ENCODE measurements at places on chromosomes 2 and 18. TPM values are rescaled to one million over a fixed set of nuclear protein-coding genes. Genes with fewer than 3 reads are reported as not detected.

DNA sequence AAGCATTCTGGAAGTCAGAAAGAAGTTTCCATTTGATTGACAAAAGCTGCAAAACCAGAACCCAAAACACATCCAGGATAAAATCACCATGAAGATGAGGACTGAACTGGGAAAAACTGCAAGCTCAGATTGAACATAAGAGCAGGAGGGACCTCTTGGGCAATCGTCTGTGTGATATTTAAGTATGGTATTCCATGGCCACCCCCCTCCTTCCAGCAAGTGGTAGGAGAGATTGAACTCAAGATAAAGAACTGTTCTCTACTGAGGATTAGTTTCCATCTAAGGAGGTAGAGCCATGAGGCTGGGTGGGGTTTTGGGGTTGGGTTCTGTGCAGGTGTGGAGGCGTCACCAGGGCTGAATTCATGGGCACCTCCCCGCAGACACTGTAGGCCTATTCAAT, 251.1 kb downstream of the NCKAP5 start:
- H3K27me3 ChIP-seq = no peaks in the 10 kb centered on the region
- H3K27ac ChIP-seq = no peak overlapping the region
- DNase-seq = no peak

- H3K27me3 ChIP-seq = no peaks in the 10 kb centered on the region
- no peaks in the 10 kb centered on the region for H3K36me3 ChIP-seq
- H3K4me3 ChIP-seq = peak overlapping the region; percentile 19
- no peak for DNase-seq
These were observed 50.2 kb downstream of the TEX44 start for GRCh38 chr2:231642631-231643494.

- H3K27me3 ChIP-seq = no peaks in the 10 kb centered on the region
- H3K4me1 ChIP-seq = no peaks in the 10 kb centered on the region
- DNase-seq = no peak
- no peak overlapping the region for H3K4me3 ChIP-seq
These were observed 93.8 kb upstream of the FSIP2 start for GRCh38 chr2:185644828-185645227.

GRCh38 chr2:177038787-177039484, 173.7 kb upstream of the HNRNPA3 start:
- no peaks in the 10 kb centered on the region for H3K27me3 ChIP-seq
- no peaks in the 10 kb centered on the region for H3K36me3 ChIP-seq
- no peaks in the 10 kb centered on the region for H3K4me1 ChIP-seq
- DNase-seq = no peak
- H3K27ac ChIP-seq = no peak overlapping the region
- H3K4me3 ChIP-seq = no peak overlapping the region

GRCh38 chr2:45029215-45029614, 20.0 kb upstream of the SIX2 start:
- H3K27me3 ChIP-seq = no peaks in the 10 kb centered on the region
- no peak for DNase-seq
- H3K4me1 ChIP-seq = no peaks in the 10 kb centered on the region
- H3K4me3 ChIP-seq = no peak overlapping the region
- H3K27ac ChIP-seq = no peak overlapping the region

The PRKAG3 gene
- total RNA-seq = not detected

The GALNT3 gene
- 2.7 TPM for total RNA-seq

- no peak for DNase-seq
- H3K27me3 ChIP-seq = no peaks in the 10 kb centered on the region
- H3K27ac ChIP-seq = no peak overlapping the region
- no peak overlapping the region for H3K4me3 ChIP-seq
- no peaks in the 10 kb centered on the region for H3K4me1 ChIP-seq
These were observed 49.6 kb downstream of the SOWAHC start for GRCh38 chr2:109663721-109664120.

GRCh38 chr2:222320436-222321395, 21.9 kb upstream of the PAX3 start:
- peaks cover 4% of the 10 kb centered on the region for H3K4me1 ChIP-seq
- DNase-seq = no peak
- no peak overlapping the region for H3K4me3 ChIP-seq
- H3K27me3 ChIP-seq = no peaks in the 10 kb centered on the region

GRCh38 chr2:79975791-79976565, 328.6 kb downstream of the LRRTM1 start:
- no peak for DNase-seq
- no peaks in the 10 kb centered on the region for H3K27me3 ChIP-seq
- H3K4me1 ChIP-seq = no peaks in the 10 kb centered on the region

The PPP1R1C gene
- total RNA-seq = not detected

GRCh38 chr18:73060666-73061288, 193.0 kb upstream of the NETO1 start:
- H3K4me1 ChIP-seq = no peaks in the 10 kb centered on the region
- no peak overlapping the region for H3K27ac ChIP-seq
- H3K36me3 ChIP-seq = no peaks in the 10 kb centered on the region

DNA sequence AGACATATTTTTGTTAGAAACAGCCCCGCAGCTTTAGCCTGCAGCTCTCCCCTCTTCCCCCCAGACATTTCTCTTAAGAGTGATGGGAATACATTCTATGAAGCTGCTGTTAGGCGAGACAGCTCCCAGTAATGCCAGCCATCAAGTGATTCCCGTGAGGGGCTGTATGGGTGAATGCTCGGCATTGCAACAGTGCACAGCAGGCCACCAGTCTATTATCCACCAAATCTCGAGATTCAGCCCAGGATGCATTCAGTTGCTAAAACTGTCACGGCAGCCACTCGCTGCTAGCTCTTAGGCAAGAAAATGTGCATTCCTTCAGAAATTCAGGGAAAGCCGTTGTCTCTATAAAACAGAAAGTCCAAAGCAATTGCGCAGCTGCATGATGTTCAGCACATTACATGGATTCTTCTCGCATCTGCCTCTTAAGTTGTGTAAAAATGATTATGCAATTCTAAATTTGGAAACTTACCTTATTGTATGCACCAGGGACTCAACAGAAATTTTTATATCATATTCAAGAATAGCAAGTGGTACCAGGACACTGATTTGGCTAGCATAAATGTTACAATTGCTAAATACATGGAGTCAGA, 211.3 kb upstream of the ARL4C start:
- DNase-seq = no peak
- H3K4me1 ChIP-seq = no peaks in the 10 kb centered on the region
- no peak overlapping the region for H3K4me3 ChIP-seq
- no peak overlapping the region for H3K27ac ChIP-seq
- no peaks in the 10 kb centered on the region for H3K27me3 ChIP-seq

DNA sequence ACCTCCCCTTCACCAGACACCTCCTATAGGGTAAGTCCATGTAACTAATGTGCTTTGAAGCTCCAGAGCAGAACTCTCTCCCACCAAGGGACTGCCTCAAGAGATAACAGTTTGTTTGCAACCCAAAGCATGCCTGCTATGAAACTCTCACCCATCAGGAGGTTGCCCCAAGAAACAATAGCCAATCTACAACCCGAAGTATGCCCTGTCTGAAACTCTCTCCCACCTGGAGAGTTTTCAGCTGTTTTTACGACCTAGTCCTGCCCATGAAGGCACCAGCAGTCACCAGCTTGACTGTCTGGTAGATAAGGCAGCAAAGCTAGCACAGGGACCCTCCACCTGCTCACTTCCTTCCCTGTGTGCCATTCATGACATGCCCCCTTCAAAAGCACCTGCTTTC, 533.9 kb upstream of the CRIM1 start:
- H3K36me3 ChIP-seq = no peaks in the 10 kb centered on the region
- H3K27me3 ChIP-seq = no peaks in the 10 kb centered on the region
- no peaks in the 10 kb centered on the region for H3K4me1 ChIP-seq
- H3K4me3 ChIP-seq = no peak overlapping the region
- no peak overlapping the region for H3K27ac ChIP-seq
- DNase-seq = no peak

GRCh38 chr2:140392824-140393223, 1612.6 kb upstream of the NXPH2 start:
- no peaks in the 10 kb centered on the region for H3K36me3 ChIP-seq
- H3K27me3 ChIP-seq = no peaks in the 10 kb centered on the region
- H3K4me1 ChIP-seq = no peaks in the 10 kb centered on the region
- no peak for DNase-seq

All from CD4-positive, alpha-beta memory T cell (primary cell).